ENCODE measurements at places on chromosomes 1 and 21.

DNA sequence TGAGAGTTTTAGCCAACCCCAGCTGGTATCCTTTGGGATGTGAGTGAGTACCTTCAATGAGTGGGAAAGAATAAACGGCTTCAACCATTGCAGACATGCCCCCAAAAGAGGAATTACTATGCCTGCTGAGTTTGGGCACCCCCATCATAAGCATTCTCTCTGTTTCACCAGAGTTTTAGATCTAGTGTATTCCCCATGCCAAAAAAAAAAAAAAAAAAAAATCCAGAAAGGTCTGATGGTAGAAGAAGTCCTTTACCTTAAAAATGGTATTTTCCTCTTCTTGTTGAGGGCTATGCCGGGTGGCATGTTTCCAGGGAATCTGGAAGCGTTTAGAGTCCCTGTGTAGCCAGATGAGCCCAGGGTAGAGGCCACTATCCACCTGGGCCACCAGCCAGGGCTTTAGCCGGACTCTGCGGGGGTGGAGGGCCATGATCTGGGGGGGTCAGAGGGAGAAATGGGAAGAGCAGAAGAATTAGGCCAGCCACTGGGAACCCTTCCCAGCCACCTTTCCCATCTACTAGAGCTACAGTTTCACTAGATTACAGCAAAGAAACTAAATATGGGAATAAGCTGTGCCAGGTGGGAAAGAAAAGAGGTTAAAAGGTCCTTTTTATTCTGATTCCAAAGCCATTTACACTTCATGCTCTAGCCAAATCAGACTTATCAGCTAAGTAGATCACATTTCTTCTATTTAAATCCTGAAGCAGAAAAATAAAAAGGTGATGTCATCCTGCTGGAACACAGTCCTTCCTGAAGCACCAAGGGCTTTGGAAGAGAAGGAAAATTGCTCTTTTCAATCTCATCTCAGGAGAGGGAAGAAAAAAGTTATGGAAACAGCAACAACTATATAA, 4.7 kb downstream of the IRF6 start:
- peak; percentile 76 for DNase-seq

DNA sequence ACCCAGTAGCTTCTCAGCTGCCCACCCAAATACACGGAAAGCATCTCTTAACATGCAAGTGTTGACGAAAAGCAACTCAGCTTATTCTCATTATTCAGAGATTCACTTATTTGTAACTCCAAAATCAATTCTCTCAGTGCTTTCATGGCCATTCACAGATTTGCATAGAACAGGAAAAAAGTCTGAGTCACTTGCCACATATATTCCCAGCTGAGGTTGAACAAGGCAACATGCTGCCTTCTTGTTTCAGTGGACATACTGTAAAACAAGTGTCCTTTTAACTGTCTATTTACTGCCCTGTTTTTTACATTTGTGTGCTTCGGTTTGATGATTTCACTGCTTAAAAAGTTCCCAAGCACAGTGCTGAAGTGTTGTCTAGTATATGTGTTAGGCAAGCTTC, 273.0 kb downstream of the LTN1 start:
- DNase-seq = no peak

GRCh38 chr1:107649023-107649422, 316.0 kb downstream of the VAV3 start:
- DNase-seq = no peak

DNA sequence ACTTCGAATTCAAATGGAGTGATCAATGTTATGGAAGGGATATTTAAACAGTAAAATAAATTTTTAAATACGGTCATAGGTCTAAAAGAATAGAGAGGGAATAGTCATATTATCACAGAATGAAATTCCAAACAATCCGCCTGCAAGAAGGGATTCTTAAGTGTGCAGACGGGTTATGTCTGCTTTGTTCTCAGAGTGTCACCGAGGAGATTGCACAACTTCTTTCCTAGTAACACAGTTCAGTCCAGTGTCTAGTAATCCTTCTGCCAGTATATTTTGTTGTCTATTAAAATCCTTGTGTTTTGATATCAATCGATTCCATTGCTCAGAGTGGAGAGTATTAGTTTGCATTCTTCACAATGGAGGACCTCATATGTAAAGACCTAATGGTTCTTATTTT, 48.4 kb downstream of the LRRC53 start:
- no peak for DNase-seq

DNA sequence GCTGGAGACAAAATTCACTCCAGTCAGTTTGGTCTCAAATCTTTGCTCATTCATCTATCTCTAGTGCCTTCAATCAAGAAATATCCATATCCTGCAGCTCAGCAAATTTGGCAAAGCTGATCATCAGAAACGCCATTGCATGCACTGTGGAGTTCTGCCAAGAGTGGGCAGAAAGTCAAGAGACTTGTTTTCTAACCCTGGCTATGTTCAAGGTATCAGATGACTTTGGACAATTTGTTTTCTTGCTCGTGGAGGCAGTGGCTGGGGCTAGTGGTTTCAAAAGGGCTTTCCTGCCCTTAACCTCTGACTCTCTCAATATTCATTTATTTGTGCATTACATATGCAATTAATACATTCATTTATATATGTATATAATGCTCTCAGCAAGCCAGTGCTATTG, 12.8 kb upstream of the LRRC52 start:
- DNase-seq = peak; percentile 51

DNA sequence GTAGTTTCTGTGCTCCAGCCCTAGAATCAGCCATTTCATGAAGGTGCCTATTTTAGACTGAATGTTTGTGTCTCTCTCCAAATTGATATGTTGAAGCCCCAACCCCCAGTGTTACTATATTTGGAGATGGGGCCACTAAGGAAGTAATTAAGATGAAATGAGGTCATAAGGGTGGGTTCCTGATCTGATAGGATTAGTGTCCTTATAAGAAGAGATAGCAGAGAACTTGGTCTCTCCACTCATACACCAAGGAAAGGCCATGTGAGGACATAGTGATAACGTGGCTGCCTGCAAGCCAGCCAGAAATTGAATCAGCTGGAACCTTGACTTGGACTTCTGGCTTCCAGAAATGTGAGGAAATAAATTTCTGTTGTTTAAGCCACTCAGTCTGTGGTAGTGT, 12.3 kb downstream of the RAVER2 start:
- DNase-seq = no peak

- no peak for DNase-seq
Measured at GRCh38 chr1:26721669-26722355, 26.0 kb downstream of the ARID1A start.

DNA sequence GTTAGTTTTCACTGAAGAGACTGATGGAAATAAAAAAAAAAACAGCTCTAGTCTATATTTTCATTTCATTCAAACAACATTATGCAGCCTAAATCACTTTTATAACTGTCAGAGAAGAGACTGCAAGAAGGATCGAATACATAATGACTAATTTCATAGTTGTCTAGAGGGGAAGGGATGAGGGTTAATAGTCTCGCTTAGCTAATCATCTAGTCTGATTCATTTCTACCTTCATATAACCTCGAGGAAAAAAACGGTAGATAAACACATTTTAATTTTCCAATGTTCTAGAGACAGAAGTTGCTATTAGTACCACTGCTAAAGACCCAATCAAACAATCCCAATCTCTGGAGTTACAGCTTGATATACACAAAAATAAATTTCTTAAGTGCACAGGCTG, 3.5 kb downstream of the FUBP1 start:
- DNase-seq = no peak

- no peak for DNase-seq
Measured at GRCh38 chr21:42965211-42965560, 9.2 kb upstream of the PKNOX1 start.

- DNase-seq = no peak
Measured at GRCh38 chr1:73500154-73500553, 697.8 kb downstream of the LRRIQ3 start.

DNA sequence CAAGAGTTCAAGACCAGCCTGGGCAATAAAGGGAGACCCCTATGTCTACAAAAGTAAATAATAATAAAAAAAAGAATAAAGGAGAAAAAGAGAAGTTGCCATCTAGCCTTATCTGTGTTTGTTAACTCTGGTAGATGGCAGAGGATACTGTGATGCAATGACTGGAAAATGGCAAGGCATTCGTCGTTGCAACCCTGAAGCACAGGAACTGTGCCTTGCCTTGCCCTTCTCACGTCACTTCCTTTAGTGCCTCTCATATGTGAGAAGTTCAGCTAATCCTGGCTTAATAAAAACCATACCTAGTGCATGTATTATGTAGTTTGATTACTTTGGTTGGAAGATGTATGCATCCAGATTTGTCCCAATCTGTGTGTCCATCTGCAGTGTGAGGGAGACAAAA, 25.8 kb upstream of the PIGC start:
- DNase-seq = no peak

DNA sequence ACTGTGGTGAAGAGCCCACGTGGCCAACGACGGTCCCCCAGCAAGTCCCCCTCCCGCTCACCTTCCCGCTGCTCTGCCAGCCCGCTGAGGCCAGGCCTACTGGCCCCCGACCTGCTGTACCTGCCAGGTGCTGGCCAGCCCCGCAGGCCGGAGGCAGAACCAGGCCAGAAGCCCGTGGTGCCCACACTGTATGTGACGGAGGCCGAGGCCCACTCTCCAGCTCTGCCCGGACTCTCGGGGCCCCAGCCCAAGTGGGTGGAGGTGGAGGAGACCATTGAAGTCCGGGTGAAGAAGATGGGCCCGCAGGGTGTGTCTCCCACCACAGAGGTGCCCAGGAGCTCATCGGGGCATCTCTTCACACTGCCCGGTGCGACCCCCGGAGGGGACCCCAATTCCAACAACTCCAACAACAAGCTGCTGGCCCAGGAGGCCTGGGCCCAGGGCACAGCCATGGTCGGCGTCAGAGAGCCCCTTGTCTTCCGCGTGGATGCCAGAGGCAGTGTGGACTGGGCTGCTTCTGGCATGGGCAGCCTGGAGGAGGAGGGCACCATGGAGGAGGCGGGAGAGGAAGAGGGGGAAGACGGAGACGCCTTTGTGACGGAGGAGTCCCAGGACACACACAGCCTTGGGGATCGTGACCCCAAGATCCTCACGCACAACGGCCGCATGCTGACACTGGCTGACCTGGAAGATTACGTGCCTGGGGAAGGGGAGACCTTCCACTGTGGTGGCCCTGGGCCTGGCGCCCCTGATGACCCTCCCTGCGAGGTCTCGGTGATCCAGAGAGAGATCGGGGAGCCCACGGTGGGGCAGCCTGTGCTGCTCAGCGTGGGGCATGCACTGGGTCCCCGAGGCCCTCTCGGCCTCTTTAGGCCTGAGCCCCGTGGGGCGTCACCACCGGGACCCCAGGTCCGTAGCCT, 46.8 kb downstream of the TRIM11 start:
- no peak for DNase-seq

DNA sequence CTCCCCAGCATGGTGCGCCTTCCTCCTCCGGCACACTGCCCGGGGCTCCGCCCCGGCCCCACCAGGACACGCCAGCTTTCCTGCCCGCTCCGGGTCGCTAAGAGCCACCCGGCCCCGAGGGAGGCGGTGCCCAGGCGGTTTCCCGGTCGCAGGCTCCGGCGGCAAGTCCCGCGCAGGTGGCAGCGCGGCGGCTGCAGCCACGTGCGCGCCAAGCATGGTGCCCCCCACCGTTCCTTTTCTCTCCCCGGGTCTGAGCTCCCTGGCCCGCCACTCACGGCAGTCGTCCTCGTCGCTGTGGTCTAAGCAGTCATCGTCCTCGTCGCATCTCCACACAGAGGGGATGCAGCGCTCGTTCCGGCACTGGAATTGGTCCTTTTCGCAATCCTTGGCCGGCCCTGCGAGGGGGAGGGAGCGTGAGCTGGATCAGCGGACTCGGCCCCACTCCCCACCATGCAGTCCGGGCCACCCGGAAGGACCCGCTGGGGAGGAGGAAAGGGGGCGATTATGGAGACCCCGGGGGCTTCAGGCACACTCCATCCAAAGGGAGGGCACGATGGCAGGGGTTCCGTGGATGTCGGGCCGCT, 1.2 kb downstream of the LRP8 start:
- no peak for DNase-seq

- DNase-seq = no peak
Measured at GRCh38 chr1:211153932-211154331, 20.0 kb upstream of the KCNH1 start.

DNA sequence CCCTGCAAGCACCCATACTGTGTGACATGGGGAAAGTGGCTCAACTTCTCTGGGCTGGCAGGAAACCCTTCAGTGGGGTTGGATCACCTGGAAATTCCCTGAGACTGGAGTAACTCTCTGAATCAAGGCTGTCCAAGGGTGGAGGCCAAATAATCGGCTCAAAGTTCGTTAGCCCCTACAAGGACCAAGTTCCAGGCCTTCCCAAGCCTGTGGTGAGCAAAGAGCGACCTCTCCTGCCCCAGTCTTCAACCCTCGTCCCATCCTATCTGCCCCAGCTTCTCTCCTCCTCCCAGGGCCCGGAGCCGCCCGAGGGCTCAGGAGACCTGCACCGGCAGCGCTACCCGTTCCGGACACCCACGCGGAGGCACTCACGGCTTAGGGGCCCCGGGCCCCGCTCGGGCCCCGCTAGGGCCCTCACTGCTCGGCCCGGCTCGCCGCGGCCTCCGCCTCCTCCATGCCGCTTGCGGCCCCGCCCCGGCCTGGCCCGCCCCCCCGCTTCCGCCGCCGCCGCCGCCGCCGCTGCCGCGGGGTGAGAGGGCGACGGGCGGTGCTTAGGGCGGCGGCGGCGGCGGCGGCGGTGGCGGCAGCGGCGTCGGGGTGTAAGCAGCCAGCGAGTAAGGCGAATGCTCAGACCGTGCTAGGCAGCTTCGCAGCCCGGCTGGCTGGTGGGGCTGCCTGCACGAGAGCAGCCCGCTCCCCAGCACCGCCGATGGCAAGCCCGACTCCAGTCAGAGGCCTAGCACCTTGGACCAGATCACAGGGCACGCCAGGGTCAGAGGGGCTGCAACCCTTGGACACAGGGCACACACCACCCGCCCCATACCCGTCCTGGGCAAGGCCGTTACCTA, at the start of gene POMGNT1:
TSS of gene POMGNT1 (minus strand) at position 471 of the 848 bp plus-strand sequence. CDS start 613 bp downstream, outside the sequence.
- DNase-seq = peak; percentile 76

DNA sequence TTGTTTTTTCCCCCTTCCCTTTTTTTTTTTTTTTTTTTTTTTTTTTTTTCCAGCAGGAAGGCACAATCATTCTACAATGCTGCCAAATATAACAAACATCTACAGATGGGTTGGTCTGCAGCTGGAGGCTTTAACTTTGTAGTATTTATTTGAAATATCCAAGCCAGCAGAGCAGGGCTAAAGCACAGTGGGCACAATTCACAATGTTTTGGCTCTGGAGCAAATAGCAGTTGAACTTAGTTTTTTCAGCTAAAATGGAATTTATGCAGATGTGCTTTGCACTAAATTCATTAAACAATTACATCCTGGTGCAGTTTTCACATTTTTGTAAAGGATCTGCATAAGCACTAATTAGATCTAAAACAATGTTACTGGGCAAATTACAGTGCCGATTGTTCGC, 39.8 kb upstream of the ZBTB18 start:
- DNase-seq = no peak

- peak; percentile 80 for DNase-seq
Measured at GRCh38 chr21:44455524-44456213, 359 bp downstream of the LRRC3 start.
